ENCODE measurements at places on chromosomes 11 and 22.

- DNase-seq = no peak
These were observed 25.9 kb downstream of the ALG9 start for GRCh38 chr11:111845276-111846028.

GRCh38 chr11:134542401-134543165 is 130.5 kb upstream of the B3GAT1 start:
- no peak for DNase-seq

DNA sequence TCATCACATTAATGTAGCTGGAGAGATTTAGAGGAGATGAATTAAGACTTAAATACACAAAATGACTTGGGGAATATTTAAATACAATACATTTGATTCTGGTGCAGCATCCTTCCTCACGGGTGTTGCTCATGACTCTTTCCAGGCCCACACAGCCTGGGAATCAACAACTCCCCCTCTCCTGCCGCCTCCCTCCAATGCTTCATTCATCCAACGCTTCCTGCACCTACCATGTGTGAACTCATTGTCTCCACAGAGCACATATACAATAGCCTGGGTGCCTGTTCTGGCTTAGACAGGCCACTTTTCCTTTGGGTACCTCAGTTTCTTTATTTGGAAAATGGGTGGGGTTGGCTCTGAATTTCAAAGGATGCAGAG is 476.9 kb upstream of the CADM1 start:
- no peak for DNase-seq

GRCh38 chr11:44840085-44840478 is 110.6 kb downstream of the TP53I11 start:
- DNase-seq = no peak

DNA sequence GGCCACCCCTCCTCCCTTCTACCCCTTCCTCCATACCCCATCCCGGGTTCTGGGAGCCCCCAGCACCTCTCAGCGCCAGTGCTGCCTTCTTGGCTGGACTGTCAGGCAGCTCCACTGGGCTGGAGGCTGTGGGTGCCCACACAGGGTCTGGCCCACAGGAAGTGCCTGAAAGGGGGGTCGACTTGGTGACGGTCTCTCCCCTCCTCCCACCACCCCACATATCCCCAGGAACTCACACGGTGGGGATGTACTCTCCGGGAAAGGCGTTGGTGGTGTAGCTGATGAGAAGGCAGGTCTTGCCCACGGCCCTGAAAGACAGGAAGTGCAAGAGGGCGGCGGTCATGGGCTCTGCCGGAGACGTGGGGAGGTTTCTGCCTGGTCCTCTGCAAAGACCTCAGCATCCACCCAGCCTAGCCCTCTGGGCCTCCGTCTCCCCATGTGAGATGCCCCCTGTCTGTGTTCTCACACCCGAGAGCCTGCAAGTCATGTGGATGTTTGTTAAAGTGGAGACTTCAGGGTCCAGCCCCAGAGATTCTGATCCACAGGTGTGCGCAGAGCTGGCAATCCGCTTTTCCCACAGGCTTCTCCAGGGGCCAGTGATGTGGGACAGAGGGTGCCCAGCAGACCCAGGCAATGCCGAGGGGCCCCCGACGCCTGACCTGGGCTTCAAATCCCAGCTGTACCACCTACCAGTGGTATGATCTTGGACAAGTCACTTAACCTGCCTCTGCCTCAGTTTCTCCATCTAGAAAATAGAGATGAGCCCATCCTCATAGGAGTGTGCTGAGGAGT is 2.5 kb downstream of the RAC2 start:
- DNase-seq = no peak

- no peak for DNase-seq
These were observed 20.6 kb upstream of the FDX1 start for GRCh38 chr11:110409174-110409573.

DNA sequence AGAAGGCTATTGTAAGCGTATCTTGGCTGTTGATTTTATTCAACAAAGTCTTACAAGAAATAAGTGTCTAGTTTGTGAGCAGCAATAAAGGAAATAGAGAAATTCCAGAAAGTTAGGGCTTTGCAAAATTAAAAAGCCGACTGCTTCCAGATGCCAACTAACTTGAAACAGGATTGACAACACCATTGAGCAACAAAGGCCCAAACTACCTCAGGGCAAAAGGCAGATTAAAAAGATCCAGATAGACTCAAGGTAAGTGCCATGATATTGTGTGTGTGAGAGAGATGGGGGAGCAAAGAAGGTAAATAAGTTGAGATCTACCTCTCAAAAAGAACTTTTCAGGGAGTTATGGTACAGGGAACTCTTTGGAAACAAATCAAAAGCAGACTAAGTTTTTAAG is 49.1 kb downstream of the PARVG start:
- no peak for DNase-seq

DNA sequence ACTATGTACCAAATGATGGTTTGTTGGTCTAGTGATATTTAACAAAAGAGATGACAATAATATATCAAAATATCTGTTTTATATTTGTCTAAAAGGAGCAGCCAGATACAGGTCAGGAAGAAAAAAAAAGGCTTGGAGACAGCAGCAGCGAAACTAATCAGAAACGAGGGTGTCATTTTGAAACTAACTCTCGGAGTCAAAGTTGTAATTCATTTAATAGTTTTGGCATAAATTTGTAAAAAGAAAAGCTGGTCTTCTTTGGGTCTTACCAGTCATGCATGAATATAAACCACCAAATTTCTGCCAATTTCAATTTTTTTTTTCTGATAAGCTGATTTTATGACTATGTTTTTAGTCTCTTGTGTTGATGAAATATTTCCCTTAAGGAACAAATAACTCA is 25.5 kb downstream of the NPAT start:
- DNase-seq = no peak

- no peak for DNase-seq
These were observed 124.3 kb downstream of the EHF start for GRCh38 chr11:34745195-34745594.

GRCh38 chr22:28297504-28297903 is 378.4 kb upstream of the PITPNB start:
- DNase-seq = no peak

- peak; percentile 70 for DNase-seq
These were observed 54.1 kb downstream of the WNT11 start for GRCh38 chr11:76152086-76152681.

GRCh38 chr11:34576331-34576730 is 44.6 kb upstream of the EHF start:
- no peak for DNase-seq

Data from activated CD8-positive, alpha-beta memory T cell treated with anti-CD3 and anti-CD28 coated beads for 1 hour (primary cell).